ENCODE measurements at places on chromosomes 13 and 19. TPM values are rescaled to one million over a fixed set of nuclear protein-coding genes. Genes with fewer than 3 reads are reported as not detected.

Gene MEIOSIN
- not detected for polyA plus RNA-seq

Gene IRGC
- polyA plus RNA-seq = not detected

Gene SLC25A41
- not detected for polyA plus RNA-seq

DNA sequence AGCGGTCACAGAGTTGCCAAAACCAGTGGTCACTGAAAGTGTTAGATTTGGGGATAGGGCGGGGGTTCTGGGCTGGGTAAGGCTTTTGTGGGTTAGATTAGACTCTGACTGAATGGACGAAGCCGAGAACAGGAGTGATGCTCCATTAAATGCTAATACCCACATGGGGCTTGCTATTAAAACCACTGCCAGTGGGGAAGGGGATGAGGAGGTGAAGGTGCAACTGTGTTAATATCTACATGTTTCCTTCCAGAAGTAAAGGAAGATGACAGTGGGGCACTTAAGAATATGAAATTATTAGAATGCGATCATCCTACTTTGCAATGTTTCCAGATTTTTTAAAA is 573 bp upstream of the ZNF614 start:
- no peak for DNase-seq

- peak; percentile 84 for DNase-seq
Measured at GRCh38 chr19:51607920-51608562, 22.2 kb downstream of the SIGLEC5 start.

DNA sequence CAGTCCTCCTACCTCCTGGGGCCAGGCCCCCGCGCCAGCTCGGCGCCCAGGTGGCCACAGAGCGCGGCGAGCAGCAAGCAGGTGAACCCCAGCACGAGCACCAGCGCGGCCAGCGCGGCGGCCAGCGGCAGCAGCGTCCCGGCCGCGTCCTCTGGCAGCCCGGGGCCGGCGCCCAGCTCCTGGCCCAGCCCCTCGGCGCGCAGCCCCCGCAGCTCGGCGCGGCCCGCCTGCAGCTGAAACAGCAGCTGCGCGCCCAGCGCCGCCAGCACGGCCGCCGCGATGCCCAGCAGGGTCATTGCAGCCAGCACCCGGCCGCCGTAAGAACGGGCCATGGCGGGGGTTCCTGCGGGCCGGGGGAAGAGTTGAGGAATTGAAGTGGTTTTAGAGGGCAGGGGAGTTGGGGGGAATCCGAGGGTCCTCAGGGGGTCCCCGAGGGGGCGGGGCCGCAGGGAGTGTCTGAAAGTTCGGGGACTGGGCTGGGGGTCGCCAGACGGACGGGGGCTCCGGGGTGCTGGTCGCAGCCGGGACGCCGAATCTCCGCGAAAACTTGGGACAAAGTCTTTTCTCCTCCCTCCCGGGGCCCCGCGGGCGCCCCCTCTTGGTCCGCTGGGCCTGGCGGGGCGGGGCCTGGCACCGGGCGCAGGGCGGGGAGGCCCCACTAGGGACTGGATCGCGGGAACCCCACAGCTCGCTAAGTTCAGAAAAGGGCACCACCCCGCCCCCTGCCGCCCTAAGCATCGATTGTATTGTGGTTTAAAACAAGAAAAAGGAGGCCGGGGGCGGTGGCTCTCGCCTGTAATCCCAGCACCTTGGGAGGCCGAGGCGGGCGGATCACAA is at the start of gene TMEM221:
TMEM221 (minus strand) TSS at position 538 of the 837 bp plus-strand sequence; CDS start at position 332, 206 bp downstream.
- DNase-seq = peak; percentile 14
